Small intestine (tissue), 16 donors: ENCODE measurements at places on chromosomes 13 and 19. TPM values are rescaled to one million over a fixed set of nuclear protein-coding genes. Genes with fewer than 3 reads are reported as not detected.
A peak's percentile ranks its signal among the peaks of the same experiment; 100 is the strongest.

DNA sequence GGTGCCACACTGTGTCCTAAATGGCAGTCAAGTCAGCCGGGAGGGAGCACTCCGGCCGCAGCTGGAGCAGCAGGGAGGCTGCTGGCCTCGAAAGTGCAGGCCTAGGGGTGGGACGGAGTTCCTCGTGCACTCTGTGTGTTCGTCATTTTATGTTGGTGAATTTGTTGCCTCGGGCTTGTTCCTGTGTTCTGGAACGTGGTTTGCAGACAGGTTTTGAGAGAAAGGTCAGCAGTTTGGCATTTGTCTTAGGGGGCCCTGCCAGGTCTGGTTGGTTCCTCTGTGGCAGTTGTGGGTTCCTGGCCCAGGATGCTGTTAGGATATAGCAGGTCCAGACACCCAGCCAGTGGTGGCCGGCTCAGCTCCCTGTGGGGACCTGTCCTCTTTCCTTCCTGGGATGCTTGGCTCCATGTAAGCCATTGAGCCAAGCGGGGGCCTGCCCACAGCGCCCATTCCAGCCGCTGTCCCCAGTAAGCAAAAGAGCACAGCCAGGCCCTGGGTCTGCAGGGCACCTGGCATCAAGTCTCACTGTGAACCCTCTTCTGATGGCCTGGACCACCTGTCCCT lies 30.0 kb downstream of the MPHOSPH8 start:
- H3K36me3 ChIP-seq, result peaks cover 61% of the 10 kb centered on the region
- DNase-seq, result no peak
- H3K27ac ChIP-seq, result no peak overlapping the region
- H3K4me3 ChIP-seq, result no peak overlapping the region

The RNF225 gene
- not detected for polyA plus RNA-seq

The PRODH2 gene
- polyA plus RNA-seq, result 0.54 TPM

DNA sequence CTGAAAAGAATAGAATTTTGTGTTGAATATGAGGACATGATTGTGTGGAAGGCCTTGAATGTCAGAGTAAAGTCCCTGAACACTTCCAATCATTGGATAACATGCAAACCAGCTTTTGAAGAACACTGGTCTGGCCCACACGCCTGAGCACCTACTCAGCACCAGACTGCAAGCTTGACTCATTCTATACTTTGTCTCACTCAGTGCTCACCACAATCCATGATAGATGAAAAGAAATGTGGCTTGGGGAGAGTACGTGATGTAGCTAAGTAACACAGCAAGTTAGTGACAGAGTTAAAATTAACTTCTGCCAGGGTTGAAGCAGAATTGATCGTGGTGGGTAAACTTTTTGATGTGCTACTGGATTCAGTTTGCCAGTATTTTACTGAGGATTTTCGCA lies 12.0 kb downstream of the DLEU7 start:
- no peak overlapping the region for H3K27ac ChIP-seq
- no peak for DNase-seq
- H3K4me3 ChIP-seq, result no peak overlapping the region
- H3K27me3 ChIP-seq, result no peaks in the 10 kb centered on the region
- H3K4me1 ChIP-seq, result no peaks in the 10 kb centered on the region

GRCh38 chr13:113383089-113383488 lies 19.2 kb upstream of the GRTP1 start:
- DNase-seq, result no peak
- H3K4me3 ChIP-seq, result no peak overlapping the region
- H3K27me3 ChIP-seq, result no peaks in the 10 kb centered on the region
- no peak overlapping the region for H3K27ac ChIP-seq
- no peaks in the 10 kb centered on the region for H3K4me1 ChIP-seq

The CILP2 gene
- polyA plus RNA-seq, result not detected

DNA sequence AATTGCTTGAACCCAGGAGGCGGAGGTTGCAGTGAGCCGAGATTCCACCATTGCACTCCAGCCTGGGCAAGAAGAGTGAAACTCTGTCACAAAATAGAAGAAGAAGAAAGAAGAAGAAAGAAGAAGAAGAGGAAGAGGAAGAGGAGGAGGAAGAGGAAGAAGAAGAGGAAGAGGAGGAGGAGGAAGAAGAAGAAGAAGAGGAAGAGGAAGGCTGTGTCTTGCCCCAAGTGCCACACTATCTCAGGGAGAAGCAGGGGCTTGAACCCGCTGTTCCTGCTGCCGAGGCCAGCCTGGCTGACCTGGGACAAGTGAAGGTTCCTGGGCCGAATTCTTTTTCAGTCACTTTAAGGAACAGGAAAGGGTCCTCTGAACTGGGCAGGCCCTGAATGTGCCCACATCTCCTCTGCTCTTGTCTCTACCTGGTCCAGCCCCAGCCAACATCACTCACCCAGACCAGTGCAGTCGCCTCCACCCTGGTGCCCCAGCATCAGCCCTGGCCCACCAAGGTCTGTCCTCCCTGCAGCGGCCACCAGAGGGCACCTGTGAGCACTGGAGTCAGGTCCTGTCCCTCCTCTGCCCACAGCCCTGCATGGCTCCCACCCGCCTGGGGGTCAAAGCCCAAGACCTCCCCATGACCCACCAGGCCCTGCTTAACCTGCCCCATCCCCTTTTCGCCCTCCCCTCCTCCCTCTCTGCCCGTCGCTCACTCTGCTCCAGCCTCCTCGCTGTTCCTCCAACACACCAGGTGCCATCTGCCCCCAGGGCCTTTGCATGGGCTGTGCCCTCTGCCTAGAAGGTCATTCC lies 20.0 kb downstream of the TICAM1 start:
- H3K27ac ChIP-seq, result no peak overlapping the region
- no peak overlapping the region for H3K4me3 ChIP-seq
- H3K27me3 ChIP-seq, result no peaks in the 10 kb centered on the region
- peaks cover under 1% of the 10 kb centered on the region for H3K36me3 ChIP-seq

DNA sequence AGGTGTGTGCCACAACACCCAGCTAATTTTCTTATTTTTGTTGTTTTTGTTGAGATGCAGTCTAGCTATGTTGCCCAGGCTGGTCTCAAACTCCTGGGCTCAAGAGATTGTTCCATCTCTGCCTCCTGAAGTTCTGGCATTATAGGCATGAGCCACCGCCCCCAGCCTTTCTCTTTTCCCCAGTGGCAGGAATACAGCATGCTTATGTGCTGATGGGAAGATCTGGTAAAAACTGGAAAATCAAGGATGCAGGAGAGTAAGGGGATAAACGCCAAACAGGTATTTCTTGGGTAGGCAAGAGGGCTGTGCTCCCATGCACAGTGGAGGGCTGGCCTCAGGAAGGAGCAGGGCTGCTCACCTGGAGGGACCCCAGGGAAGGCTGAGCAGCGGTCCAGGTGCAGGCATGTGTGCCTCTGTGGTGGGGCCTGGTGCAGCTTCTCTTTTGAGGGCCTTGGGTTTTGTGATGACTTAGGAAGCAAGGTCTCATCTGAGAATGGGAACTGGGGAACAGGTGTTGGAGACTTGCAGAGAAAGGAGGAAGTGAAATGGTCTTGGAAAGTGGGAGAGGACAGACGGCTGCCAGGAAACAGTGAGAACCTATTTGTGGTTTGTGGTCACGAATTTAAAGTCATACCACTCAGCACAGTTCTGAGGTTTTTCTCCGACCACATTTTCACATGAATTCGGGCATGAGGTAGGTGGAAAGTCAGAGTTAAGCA lies 106.5 kb downstream of the TEX26 start:
- H3K27me3 ChIP-seq, result no peaks in the 10 kb centered on the region
- H3K4me3 ChIP-seq, result no peak overlapping the region
- no peaks in the 10 kb centered on the region for H3K4me1 ChIP-seq
- no peak overlapping the region for H3K27ac ChIP-seq

The SIGLEC5 gene
- polyA plus RNA-seq, result not detected

The MBD3L2 gene
- polyA plus RNA-seq, result not detected

- no peak for DNase-seq
- no peaks in the 10 kb centered on the region for H3K4me1 ChIP-seq
- no peaks in the 10 kb centered on the region for H3K27me3 ChIP-seq
- no peak overlapping the region for H3K4me3 ChIP-seq
Observed at GRCh38 chr19:21704320-21704719, 63.1 kb downstream of the ZNF100 start.

The HIF3A gene
- 0.89 TPM for polyA plus RNA-seq

GRCh38 chr19:11446652-11447301 lies 11.3 kb downstream of the PRKCSH start:
- H3K27me3 ChIP-seq, result no peaks in the 10 kb centered on the region
- no peak overlapping the region for H3K27ac ChIP-seq
- peaks cover 18% of the 10 kb centered on the region for H3K36me3 ChIP-seq
- no peaks in the 10 kb centered on the region for H3K4me1 ChIP-seq
- peak; percentile 51 for DNase-seq

GRCh38 chr13:89066868-89067466 lies 1395.8 kb downstream of the SLITRK5 start:
- H3K4me1 ChIP-seq, result no peaks in the 10 kb centered on the region
- no peaks in the 10 kb centered on the region for H3K27me3 ChIP-seq
- H3K36me3 ChIP-seq, result no peaks in the 10 kb centered on the region
- DNase-seq, result peak; percentile 37
- no peak overlapping the region for H3K27ac ChIP-seq

DNA sequence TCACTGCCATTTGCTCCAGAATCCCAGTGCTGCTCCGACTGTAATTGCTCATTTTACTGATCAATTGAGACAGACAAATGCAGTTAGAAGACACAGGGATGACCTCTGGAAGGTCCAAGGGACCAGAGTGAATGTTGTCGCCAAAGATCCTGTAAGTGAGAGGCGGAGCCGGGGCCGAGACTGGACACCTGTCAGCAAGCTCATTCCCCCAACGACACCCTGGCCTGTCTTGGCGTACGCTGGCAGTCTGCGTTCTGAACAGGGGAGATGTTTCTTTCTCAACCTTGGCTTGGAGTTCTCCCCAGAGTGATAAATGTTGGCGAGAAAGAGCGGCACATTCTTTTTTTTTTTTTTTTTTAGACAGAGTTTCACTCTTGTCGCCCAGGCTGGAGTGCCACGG lies 24.2 kb downstream of the GADD45B start:
- H3K27me3 ChIP-seq, result no peaks in the 10 kb centered on the region
- peaks cover 8% of the 10 kb centered on the region for H3K4me1 ChIP-seq
- H3K27ac ChIP-seq, result no peak overlapping the region
- no peaks in the 10 kb centered on the region for H3K36me3 ChIP-seq
- H3K4me3 ChIP-seq, result no peak overlapping the region

The ZNF865 gene
- 10.3 TPM for polyA plus RNA-seq

- no peaks in the 10 kb centered on the region for H3K27me3 ChIP-seq
- no peak overlapping the region for H3K4me3 ChIP-seq
- peaks cover 3% of the 10 kb centered on the region for H3K4me1 ChIP-seq
- no peak overlapping the region for H3K27ac ChIP-seq
Observed at GRCh38 chr19:44948237-44948636, 2.4 kb downstream of the APOC2 start.

DNA sequence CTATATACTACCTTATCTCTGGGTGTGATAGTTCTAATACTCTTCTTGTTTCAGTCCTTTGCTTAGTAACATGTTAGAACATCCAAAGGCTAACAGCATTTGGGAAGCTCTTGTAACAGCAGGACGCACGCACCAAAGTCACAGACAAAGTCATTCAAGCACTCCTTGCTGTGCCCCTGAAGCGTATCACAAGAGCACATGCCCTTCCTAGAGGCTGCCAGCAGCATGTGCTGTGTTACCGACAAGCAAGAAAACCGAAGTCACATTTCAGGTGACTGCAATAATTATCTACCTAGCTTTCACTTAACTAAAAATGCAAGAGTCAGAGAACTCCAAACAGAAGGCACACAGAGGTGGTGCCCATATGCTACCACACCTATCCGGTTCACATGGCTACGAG lies 194.1 kb downstream of the KLF12 start:
- no peak overlapping the region for H3K27ac ChIP-seq
- H3K27me3 ChIP-seq, result no peaks in the 10 kb centered on the region
- DNase-seq, result no peak
- no peak overlapping the region for H3K4me3 ChIP-seq
- no peaks in the 10 kb centered on the region for H3K36me3 ChIP-seq

DNA sequence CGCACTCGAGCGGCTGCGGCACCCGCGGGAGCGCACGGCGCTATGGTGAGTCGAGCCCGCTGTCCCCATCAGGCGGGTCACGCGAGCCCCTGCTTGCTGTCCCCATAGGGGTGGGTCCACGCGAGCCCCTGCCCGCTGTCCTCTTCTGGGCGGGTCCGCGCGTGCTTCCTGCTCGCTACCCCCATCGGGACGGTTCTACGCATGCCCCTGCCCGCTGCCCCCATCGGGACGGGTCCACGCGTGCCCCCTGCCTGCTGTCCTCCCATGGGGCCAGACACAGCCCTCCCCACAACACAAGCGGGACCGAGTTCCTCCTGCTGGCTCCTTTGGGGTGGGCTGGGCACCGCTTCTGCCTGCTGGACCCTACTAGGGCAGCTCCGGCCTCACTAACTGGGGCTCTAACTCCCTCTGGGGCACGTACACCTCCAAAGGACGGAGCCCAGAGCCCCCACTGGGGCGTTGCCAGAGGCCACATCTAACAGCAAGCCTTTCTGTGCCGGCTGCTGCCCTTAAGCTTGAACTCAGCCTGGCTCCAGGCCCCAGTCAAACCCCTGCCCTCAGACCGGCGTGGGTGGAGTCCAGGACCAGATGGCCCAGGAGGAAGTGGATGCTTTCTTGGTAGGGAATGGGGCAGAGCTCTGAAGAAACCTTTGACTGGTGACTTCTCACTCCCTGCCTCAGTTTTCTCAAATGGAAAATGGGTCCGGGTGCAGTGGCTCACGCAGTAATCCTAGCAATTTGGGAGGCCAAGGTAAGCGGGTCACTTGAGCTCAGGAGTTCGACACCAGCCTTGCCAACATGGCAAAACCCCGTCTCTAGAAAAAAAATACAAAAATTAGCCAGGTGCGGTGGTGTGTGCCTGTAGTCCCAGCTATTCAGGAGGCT lies 722 bp downstream of the COLGALT1 start:
- peaks cover 33% of the 10 kb centered on the region for H3K36me3 ChIP-seq
- no peaks in the 10 kb centered on the region for H3K27me3 ChIP-seq
- H3K27ac ChIP-seq, result peak overlapping the region; percentile 69
- peak overlapping the region; percentile 68 for H3K4me3 ChIP-seq
- H3K4me1 ChIP-seq, result peaks cover 8% of the 10 kb centered on the region

DNA sequence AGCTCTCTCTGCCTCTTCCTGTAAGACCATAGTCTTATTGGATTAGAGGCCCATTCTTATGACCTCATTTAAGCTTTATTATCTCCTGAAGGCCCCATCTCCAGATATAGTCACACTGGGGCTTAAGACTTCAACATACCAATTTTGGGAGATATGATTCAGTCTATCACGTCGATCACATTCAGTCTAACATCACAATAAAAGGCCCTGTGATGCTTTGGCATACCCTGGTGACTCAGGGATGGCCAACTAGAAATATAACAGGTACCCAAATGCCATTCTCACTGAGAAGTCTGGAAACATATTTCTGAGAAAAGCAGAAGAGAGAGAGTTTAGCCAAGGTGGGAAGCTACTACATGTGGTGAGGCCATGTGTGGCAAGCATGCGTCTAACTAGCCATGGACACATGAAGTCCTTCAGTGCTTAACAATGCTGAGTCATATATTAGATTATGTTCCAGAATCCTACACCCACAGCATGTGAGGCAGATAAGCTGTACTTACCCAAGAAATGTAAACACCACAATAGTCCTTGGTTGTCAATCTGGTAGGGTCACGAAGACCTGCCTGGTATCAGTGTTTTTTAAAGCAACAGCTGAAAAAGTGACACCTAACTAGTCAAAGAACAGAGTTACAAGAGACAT lies 485.1 kb downstream of the FOXO1 start:
- H3K36me3 ChIP-seq, result no peaks in the 10 kb centered on the region
- DNase-seq, result peak; percentile 74
- H3K27ac ChIP-seq, result no peak overlapping the region
- H3K4me3 ChIP-seq, result no peak overlapping the region
- no peaks in the 10 kb centered on the region for H3K4me1 ChIP-seq

- H3K4me1 ChIP-seq, result peaks cover 24% of the 10 kb centered on the region
- no peaks in the 10 kb centered on the region for H3K36me3 ChIP-seq
- no peak for DNase-seq
- H3K27ac ChIP-seq, result no peak overlapping the region
- no peak overlapping the region for H3K4me3 ChIP-seq
- H3K27me3 ChIP-seq, result peaks cover 66% of the 10 kb centered on the region
Observed at GRCh38 chr19:45473367-45473681, 5.5 kb downstream of the FOSB start.

The ZNF222 gene
- 2.9 TPM for polyA plus RNA-seq
